Mucosa of gallbladder (tissue), 1 donor: ENCODE measurements at places on chromosomes 13 and 19.

DNA sequence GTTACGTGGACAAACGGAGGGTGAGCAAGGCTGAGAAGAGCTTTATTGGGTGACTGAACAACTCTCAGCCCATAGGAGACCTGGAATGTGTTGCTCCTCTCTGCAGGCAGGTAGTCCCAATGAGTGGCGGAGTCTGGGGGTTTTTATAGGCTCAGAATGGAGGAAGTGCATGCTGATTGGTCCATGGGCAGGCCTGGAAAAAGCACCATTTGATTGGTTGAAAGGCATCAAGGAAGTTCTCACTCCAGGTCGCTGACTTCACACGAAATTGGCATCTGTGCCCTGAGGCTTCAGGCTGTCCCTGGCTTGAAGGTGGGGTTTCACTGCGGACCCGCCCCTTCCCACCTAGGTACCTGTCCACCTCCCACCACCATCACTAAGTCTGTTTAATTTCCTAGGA, 65.4 kb downstream of the SPATA13 start:
- no peak for DNase-seq

GRCh38 chr13:113996081-113996911, 22.4 kb upstream of the C13orf46 start:
- DNase-seq: no peak

DNA sequence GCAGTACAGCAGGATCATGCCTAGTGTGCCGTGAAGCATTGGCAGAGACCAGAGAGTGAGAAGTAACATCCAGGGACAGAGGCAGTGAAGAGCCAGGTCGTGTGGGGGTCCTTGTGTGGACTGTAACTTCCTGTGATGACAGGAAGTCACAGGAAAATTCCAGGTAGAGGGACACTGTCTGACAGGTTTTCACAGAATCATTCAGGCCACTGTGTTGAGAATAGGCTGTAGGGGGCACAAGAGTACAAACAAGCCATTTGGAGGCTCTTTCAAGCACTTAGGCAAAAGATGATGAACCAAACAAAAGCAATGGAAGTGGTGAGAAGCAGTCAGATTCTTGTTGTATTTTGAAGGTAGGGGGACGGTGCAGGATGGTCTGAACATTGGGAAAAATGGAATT, 46.4 kb downstream of the N4BP2L1 start:
- DNase-seq: peak; percentile 19

DNA sequence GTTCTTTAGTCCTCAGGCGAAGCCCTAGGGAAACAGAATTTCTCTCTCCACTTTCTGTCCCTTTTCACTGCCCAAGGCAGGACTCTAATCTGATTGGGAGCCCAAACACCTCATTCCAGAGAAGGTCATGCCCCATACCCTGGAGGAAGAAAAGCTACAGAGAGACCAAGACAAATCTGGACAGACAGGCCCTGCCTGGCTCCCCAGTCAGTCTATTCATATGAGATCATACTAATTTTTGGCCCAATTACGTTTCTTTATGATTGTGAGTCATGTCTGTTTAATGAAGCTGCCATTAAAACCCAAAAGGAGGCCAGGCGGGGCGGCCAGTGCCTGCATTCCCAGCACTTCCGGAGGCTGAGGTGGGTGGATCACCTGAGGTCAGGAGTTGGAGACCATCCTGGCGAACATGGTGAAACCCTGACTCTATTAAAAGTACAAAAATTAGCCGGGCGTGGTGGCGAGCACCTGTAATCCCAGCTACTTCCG, 3.3 kb upstream of the AP3D1 start:
- no peak for DNase-seq

- no peak for DNase-seq
These were observed 1.8 kb downstream of the CDX2 start for GRCh38 chr13:27967203-27967735.

GRCh38 chr19:58550362-58551122, 4.4 kb downstream of the CHMP2A start:
- no peak for DNase-seq

DNA sequence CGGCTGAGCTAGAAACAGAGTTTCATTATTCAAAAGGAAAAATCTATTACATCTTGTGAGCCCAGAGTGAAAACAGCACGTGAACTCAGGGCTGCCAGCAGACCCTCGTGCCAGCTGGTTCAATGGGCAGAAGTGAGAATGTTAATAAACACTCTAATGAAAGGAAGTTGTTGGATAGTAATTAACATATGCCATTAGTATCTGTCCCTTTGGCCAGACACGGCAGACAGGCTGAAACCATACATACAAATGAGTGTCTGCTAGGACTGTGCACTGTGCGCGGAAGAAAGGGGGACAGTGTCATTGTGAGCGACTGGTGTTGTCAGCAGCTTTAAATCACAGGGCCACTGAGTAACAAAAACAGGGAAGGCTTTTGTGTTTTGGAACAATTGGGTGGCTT, 121.9 kb upstream of the TSC22D1 start:
- DNase-seq: no peak
